ENCODE measurements at places on chromosomes 11 and 22. TPM values are rescaled to one million over a fixed set of nuclear protein-coding genes. Genes with fewer than 3 reads are reported as not detected.

The NCF4 gene
- total RNA-seq = not detected

The POTEH gene
- total RNA-seq = not detected

The TRIM29 gene
- 178 TPM for total RNA-seq

The GAL3ST1 gene
- not detected for total RNA-seq

The RBM4B gene
- 11.0 TPM for total RNA-seq

The SMIM38 gene
- total RNA-seq = not detected

The TBX10 gene
- total RNA-seq = not detected

The OR5P2 gene
- not detected for total RNA-seq

The CEP126 gene
- 0.57 TPM for total RNA-seq

The LUZP2 gene
- total RNA-seq = not detected

The SCN2B gene
- total RNA-seq = 0.15 TPM

The KCNE3 gene
- not detected for total RNA-seq

The FXYD2 gene
- total RNA-seq = 1.2 TPM

The CBLIF gene
- total RNA-seq = not detected

The APOA4 gene
- total RNA-seq = not detected

The POLR2F gene
- 134 TPM for total RNA-seq

The ASPHD2 gene
- total RNA-seq = 3.9 TPM

The OMP gene
- total RNA-seq = not detected

Data from hair follicular keratinocyte (primary cell).